GM06990 (cell line): ENCODE measurements at places on chromosomes 1 and 21.

DNA sequence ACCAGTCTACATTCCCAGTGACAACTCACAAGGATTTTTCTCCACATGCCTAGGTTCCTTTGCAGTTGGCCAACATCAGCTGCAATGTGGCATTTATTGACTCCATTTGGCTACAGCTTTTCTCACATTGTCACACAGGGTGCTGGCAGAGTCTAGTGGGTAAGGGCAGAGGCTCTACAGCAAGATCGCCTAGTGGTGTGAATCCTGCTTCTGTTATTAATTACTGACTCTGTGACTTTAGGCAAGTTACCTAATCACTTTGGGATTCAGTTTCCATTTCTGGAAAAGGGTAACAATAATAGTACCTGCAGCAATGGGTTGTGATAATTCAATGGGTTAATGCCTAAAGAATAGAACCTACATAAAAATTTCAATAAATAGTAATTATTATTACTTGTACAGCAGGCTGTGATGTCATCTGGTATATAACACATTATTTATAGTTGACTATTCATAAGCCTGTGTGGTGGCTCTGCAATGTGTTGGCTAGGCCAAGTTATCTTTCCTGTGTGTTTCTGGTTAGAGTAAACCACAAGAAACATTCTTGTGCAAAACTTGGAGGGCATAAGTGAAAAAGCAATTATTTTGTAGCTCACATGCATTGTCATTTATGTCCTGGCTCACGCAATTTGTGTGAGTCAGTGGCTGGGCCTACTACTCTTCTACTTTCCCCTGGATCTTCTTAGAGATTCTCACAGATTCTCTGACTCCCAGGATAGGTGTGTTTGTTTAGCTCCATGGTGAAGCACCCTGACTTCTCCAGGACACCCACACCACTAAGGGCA lies 59.5 kb downstream of the PTGS2 start:
- no peak for DNase-seq

- DNase-seq, result no peak
These were observed 8.7 kb downstream of the PLA2G5 start for GRCh38 chr1:20078711-20079110.

GRCh38 chr1:222995236-222995580 lies 147.8 kb downstream of the TLR5 start:
- no peak for DNase-seq

DNA sequence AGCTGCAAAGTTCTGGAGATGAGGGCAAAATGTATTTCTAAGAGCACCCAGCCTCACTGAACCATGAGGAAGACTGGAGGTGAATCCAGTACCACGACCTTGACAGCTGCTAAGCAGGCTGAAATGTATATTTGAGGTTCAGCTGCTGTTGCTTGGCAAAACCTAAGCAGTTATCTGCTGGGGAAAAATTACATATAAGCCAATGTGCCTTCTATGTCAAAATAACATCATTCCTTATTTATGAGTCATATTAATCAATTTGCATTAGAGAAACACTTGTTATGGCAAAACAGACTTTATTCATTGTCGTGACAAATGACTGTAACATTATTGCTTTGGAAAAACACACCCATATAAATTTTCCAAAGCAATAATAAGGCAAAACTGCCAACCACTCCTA lies 560.5 kb upstream of the NR5A2 start:
- DNase-seq, result no peak

DNA sequence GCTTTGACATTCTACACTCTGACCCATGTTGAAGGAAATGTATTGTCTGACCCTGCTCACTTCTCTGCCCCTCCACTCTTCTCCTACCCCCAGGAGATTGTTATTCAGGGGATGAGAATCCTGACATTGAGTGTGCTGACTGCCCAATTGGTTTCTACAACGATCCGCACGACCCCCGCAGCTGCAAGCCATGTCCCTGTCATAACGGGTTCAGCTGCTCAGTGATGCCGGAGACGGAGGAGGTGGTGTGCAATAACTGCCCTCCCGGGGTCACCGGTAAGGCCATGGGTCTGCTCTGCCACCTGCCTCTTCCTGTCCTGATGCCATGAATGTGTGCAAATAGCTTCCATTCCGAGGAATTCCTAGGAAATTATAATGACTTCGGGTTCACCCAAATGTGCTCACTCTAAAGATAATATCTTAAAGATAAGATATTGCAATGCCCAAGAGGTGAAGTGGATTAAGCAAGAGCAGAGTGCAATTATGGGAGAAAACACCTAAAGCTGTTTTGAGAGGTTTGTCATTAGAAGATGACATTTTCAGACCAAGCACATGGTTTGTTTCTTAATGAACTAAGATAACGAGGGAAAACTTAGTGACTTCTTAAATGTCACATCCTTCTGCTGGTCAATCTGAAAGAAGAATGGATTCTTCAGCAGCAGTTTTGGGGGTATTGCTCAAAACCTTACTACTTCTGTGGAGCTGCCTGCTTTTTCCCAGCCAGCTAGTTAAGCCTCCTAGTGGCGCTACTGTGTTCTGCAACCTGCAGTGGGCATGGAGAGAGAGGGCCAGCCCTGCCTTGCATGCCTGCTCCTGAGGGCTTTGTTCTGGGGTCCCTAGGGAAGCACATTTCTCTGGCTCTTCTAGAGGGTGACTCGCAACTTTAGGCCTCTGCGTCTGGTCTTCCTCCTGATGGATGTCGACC lies 41.6 kb downstream of the LAMC2 start:
- no peak for DNase-seq

GRCh38 chr1:162193815-162194214 lies 124.3 kb downstream of the NOS1AP start:
- no peak for DNase-seq

DNA sequence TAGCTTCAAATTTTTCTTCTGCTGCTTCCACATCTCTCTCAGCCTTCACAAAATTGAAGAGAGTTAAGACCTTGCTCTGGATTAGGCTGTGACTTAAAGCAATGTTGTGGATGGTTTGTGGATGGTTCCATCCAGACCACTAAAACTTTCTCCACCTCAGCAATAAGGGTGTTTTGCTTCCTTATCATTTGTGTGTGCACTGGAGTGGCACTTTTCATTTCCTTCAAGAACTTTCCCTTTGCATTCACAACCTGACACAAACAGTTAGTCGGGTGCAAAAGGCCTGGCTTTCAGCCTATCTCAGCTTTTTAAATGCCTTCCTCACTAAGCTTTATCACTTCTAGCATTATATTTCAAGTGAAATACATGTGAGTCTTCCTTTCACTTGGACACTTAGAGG lies 30.3 kb downstream of the DENND1B start:
- DNase-seq, result no peak

DNA sequence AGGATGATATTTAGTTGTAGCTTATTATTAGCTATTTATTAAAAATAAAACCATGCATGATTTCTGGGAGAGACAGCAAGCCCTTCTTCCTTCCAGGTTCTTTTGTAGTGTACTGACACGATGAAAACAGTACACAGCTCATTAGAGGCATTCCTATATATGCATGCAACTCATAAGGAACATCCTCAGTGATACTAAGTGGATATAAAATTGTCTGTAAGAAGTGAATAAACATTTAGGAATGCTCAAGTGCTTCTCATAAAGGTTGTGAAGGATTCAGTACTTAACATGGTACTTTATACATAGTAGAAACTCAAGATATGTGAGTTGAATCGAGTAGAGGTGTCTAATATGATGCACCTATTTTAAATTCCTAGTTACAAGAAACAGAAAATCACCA lies 287.7 kb downstream of the SDCCAG8 start:
- DNase-seq, result no peak
